ENCODE measurements at places on chromosomes 1 and 21.

GRCh38 chr1:153880962-153881361 lies 41.8 kb downstream of the GATAD2B start:
- peak; percentile 97 for DNase-seq

- no peak for DNase-seq
Measured at GRCh38 chr1:245683676-245684075, 528.9 kb downstream of the KIF26B start.

DNA sequence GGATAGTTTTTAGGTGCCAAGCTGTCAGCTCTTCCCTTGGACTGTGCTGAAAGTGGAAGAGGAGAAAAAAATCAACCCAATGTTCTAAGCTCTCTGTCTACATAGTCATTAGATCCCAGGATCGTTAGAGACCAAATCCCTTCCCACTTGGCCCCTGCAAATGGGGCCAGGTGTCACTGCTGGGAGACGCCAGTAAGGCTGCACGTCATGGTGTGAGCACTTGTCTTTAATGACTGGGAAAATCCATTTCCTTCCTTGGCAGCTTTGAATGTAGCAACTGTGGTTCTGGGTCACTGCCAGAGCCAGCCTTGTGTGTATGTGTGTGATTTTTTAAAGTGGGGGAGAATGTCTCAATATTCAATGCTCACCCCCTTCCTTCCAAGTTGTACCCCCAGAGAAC lies 59.9 kb downstream of the MAN1C1 start:
- no peak for DNase-seq

- DNase-seq, result no peak
Measured at GRCh38 chr1:53588053-53588779, 129.0 kb downstream of the DMRTB1 start.

GRCh38 chr1:71242239-71242638 lies 161.4 kb upstream of the ZRANB2 start:
- no peak for DNase-seq

DNA sequence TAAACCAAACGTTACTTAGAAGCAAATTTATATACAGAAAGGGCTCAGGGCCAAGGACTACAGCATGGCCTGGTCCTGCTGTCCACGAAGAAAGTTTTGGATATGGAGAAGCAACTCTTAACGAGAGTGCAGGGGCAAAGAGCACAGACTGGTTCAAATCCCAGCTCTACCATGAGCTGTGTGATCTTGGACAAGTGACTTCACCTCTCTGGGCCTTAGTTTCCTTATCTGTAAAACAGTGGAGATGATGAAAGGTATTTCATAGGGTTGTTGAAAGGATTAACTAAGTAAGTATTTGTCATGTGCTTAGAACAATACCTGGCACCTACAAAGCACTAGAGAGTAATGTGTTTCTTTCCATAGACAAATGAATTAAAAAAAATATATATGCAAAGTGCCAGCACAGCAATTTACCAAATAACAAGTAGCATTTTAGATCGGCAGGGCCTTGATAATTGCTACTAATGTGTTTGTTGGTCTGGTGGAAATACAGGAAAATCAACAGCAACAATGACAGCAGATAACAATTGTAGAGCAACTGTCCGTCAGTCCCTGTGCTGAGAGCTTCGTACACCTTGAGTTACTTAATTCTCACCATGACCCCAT lies 25.4 kb downstream of the TMCO4 start:
- DNase-seq, result no peak

Data from NCI-H510A (cell line).